ENCODE measurements at places on chromosomes 16 and 17. TPM values are rescaled to one million over a fixed set of nuclear protein-coding genes. Genes with fewer than 3 reads are reported as not detected.

The CDR2L gene
- total RNA-seq: 0.47 TPM

The PITPNM3 gene
- 0.76 TPM for total RNA-seq

The PRAC1 gene
- total RNA-seq: not detected

The ITGB3 gene
- 0.21 TPM for total RNA-seq

The SEPTIN12 gene
- not detected for total RNA-seq

The TMIGD1 gene
- total RNA-seq: not detected

The SOST gene
- total RNA-seq: not detected

The EVPLL gene
- total RNA-seq: not detected

The TBC1D3K gene
- total RNA-seq: not detected

The CX3CL1 gene
- total RNA-seq: not detected

Data from activated CD8-positive, alpha-beta memory T cell treated with anti-CD3 and anti-CD28 coated beads, Interleukin-2, amount 10 ng/mL, durations not matched to agents 7 days and 5 days (primary cell).